ENCODE measurements at places on chromosomes 4 and X. TPM values are rescaled to one million over a fixed set of nuclear protein-coding genes. Genes with fewer than 3 reads are reported as not detected.

GRCh38 chrX:111375747-111376146 is 36.2 kb downstream of the DCX start:
- DNase-seq: no peak

DNA sequence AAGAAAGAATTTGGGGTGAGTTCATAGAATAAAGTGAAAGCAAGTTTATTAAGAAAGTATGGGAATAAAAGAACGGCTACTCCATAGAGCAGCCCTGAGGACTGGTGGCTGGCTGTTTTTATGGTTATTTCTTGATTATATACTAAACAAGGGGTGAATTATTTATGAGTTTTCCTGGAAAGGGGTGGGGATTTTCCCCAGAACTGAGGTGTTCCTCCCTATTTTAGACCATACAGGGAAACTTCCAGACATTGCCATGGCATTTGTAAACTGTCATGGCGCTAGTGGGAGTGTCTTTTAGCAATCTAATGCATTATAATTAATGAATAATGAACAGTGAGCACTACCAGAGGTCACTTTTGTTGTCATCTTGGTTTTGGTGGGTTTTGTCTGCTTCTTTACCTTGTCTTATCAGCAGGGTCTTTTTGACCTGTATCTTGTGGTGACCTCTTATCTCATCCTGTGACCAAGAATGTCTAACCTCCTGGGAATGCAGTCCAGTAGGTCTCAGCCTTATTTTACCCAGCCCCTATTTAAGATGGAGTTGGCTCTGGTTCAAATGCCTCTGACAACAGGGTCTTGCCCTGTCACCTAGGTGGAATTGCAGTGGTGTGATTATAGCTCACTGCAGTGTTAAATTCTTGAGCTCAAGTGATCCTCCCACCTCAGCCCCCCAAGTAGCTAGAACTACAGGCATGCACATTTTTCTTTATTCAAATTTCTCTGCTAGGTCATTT is 27.1 kb downstream of the RAPGEF2 start:
- DNase-seq: no peak

DNA sequence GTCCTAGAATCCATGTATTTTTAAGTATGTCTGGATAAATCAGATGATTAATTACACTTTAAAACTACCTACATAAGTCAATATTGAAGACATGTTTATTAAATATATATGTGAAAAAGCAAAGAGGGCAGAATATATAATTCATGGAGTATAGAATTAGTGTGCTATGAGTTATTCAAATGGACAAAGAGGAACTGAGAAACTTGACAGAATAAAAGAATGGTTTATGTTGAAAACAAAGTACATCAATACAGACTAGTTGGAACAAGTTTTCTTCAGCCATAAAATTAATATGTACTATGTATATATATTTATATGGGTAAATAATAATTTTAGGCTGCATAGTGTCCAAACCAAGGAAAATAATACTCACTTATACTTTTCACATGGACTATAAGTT is 173.5 kb downstream of the NPFFR2 start:
- DNase-seq: no peak

GRCh38 chr4:1061760-1062159 is 50.3 kb downstream of the FGFRL1 start:
- no peak for DNase-seq

DNA sequence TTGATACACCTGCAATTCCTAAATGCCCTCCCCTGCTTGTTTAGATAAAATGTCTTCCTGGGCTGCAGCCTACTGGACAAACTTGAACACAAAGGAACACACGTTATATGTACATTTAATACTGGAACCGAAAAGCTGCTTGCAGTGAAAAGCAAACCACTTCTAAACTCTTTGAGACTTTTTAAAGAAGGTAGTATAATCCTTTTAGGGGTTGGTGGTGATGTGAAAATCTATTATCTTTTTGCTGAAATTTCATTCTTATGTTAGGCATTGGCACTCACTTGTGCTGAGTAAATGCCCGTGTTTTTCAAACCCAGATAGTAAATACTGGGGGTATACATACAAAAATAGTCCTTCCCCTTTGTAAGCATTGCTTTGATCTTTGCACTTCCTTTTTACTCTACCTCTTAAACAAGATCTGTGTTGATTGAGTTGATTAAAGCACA is 2.2 kb downstream of the NFKB1 start:
- DNase-seq: no peak

DNA sequence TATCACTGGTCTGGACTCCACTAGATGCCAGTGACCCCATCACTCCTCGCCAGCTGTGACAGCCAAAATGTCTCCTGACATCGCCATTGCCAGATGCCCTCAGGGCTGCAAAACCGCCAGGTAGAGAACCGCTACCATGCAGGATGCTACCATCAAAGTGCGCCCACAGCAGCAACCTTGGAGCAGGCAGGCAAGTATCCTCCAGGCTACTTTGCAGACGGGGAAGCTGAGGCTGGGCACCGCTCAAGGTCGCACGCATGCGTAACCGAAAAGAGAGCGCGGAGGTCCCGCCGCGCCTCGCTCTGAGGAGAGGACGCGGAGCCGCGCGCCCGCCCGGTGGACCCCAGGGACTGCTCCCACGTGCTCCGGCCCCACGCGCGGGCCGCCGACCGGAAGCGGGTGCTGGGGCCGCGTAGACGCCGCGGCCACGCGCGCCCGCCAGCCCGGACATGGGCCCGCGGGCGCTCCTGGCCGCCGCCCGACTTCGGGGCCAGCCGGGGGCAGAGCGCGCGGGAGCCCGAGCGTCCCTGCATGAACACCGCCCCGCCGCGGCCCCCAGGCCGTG is at the start of gene STS:
STS (plus strand) TSS at position 300 of the 565 bp plus-strand sequence. CDS start 105,488 bp downstream, outside the sequence.
- DNase-seq: peak; percentile 49

DNA sequence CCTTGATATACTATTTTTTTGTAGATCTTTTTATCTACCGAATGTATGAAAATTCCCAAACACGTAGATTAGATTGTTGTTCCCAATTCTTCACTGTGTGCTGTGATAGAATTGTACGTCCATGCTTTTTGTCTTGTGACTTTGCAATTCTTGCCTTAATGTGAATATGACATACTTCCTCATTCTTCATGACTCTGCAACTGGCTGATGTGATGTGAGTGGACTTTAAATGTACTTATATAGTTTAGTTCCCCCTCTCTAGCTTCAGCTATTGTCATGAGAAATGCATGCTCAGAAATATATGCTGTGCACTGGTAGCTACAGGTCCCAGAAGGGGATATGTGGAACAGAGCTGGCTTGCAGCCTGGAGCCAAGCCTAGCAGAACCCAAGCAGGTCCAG is 89.4 kb downstream of the FTHL17 start:
- no peak for DNase-seq

C4orf50 gene
- not detected for total RNA-seq

CUL4B gene
- 29.7 TPM for total RNA-seq

ZAR1 gene
- total RNA-seq: not detected
